NK-92 treated with Interleukin-12 subunit alpha and Interleukin-12 subunit beta, amount 100 ng/mL, for 24 hours (cell line): ENCODE measurements at places on chromosomes 5 and 9.

GRCh38 chr5:118844351-118844750 lies 144.0 kb downstream of the DTWD2 start:
- no peak for DNase-seq

DNA sequence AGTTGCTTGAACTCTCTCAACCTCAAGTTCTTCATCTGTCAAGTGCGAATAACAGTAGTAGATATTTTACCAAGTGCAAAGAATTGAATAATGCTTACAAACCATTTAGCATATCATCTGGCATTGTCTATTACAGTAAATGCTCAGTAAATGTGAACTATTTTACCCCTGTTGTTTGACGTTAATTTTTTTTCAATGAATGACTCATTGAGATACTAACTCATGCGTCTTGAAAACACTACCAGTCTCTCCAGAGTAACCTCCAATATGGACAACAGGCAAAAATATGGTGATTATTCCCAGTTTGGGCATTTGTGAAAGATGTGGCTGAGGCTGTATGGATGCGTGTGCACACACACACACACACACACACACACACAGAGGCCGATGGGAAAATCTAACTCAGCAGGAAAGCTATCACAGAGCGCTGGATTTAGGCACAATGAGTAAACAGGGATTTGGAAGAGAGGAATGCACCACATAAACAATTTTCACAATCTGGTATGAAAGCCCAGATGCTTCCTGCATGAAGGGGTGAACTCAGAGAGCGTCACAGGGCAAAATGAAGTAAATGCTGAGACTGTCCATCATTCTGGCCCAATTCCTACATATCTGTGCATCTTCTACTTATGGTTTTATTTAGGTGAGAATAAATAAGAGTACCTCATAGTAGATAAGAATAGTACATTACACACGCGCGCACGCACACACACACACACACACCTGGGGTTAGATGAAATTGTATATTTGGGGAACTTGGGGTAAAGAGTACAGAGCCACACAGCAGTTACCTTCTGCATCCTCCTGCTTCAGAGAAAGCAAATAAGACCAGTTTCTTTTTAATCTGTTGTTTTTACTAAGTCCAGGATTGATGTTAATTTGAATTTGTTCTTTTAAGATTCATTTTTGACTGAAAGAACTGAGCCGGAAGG lies 128.7 kb downstream of the PALM2AKAP2 start:
- DNase-seq: no peak

GRCh38 chr5:73436535-73437100 lies 12.0 kb downstream of the FOXD1 start:
- no peak for DNase-seq

DNA sequence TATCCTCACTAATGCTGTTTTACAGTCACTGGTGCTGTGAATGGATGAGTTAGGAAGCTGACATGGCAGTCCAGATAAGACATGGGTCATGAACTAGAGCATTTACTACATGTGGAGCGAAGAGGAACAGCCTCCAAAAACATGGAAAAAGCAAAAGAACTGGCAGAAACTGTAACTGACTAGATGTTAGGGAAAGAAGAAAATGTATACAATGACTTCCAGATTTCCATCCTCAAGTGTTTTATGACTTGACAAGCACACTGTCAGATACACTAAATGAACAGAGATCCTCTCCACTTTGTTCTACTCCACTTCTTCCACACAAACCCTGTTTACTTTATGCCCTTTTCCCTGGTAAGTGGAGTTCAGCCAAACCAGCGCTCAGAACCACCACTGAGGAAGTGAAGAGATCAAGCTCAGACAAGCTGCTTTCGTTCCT lies 11.5 kb downstream of the HMGCS1 start:
- DNase-seq: no peak

DNA sequence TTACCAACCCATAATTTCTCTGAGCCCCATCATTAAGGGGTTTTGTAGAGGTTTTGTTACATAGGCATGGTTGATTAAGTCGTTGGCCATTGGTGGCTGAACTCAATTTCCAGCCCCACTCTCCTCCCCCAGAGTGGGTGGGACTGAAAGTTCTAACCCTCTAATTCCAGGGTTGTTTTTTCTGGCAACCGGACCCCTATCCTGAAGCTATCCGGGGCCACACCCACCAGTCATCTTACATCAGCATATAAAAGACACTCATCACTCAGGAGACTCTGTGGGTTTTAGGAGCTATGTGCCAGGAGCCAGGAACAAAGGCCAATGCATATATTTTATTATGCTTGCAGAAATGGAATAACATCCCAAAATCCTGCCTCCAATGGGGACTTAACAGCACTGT lies 186.0 kb downstream of the NXNL2 start:
- DNase-seq: no peak
